ENCODE measurements at places on chromosomes 12 and 14.

GRCh38 chr14:68718023-68718990 lies 74.6 kb downstream of the ZFP36L1 start:
- no peak for DNase-seq

- no peak for DNase-seq
These were observed 18.8 kb downstream of the BCL11B start for GRCh38 chr14:99252940-99253868.

GRCh38 chr12:41932470-41932991 lies 212.1 kb downstream of the GXYLT1 start:
- peak; percentile 24 for DNase-seq

DNA sequence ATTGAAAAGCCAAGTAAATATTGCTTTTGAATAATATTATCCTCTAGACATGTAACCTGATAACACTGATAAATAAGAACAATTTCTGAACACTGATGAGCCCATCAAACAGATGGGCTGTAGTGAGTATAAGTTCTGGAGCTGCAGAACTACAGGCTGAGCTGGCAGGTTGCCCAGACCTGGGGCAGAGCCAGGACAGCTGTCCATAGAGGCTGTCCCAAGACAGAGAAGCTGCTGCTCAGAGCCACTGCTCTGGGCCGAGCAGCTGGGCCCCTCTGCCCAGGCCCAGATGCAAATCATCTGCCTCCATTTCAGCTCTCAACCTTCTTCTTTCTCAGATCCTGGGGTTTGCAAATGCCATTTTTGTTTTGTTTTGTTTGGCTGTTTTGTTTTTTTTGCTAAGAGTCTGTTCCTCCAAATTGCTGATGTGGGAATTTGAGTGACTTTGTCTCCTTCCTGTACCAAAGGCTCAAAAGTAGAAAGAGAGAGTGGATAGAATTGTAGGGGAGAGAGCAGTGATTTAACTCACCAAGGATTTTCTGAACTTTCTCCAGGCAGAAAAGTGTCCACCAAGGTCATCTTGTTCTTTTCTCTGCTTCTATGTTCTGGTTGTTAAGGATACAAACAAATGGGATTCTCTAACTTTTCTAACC lies 4.0 kb upstream of the TESPA1 start:
- DNase-seq = no peak

GRCh38 chr14:68669111-68669511 lies 123.8 kb downstream of the ZFP36L1 start:
- no peak for DNase-seq

- no peak for DNase-seq
These were observed 2.3 kb downstream of the TCL1A start for GRCh38 chr14:95711476-95712176.

DNA sequence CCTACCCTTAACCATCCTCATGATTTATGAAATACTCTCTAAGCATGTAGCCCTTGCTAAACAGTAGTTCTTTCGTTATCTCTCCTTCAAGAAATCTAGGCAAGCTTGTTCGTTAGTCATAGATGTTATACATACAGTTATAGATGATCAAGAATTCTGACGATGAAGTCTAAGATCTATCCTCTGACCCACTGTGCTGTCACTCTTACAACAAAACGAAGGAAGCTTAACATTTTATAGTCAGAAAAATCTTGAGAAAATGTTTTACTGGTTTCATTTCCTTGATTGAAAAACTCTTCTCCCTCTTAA lies 68.9 kb downstream of the SPPL3 start:
- no peak for DNase-seq

DNA sequence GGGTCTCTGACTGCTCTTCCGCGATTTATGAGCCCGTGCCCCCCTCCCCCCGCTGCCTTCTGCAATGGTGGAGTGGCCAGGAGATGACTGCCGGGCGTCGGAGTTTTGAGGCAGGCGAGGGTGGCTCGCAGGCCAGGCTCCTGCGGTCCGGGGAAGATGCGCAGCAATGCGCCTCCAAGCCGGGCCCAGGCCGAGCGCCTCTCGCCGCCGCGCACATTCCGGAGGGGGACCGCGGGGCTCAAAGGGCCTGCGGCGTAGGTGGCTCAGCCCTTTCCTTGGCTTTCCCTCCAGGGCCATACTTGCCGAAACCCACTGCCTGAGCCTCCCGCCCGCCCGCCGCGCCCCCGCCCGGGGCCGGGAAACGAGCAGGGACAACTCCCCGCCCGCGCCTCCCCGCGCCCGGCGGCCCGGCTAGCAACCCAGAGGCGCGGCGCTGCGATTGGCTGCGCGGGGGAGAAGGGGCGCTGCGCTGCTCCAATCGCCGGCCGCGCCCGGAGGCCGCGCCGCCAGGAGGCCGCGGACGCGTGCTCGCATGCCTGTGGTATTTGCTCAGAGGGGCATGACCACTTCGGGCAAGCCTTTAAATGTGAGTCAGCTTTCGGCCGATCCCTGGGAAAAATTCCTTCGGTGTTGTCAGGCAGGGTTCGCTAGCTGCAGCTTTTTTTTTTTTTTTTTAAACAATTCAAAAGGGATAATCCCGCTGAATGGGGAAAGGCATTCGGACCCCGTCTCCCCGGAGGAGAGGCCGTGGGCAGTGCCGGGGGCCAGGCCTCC lies 157.9 kb upstream of the PARP11 start:
- DNase-seq = peak; percentile 50
